Skeletal muscle tissue (tissue), 5 donors: ENCODE measurements at places on chromosomes 7 and 10. TPM values are rescaled to one million over a fixed set of nuclear protein-coding genes. Genes with fewer than 3 reads are reported as not detected.

ZNF488 gene
- 1.6 TPM for total RNA-seq

MPP7 gene
- 5.7 TPM for total RNA-seq

IQUB gene
- total RNA-seq, result 0.52 TPM

CTTNBP2 gene
- 1.6 TPM for total RNA-seq

MRM2 gene
- total RNA-seq, result 16.7 TPM

TNS3 gene
- total RNA-seq, result 33.4 TPM

RBM20 gene
- total RNA-seq, result 6.3 TPM

CFAP43 gene
- total RNA-seq, result 2.1 TPM

OR2A12 gene
- not detected for total RNA-seq

GGCT gene
- total RNA-seq, result 12.5 TPM

CPN1 gene
- total RNA-seq, result not detected

PAPSS2 gene
- total RNA-seq, result 8.9 TPM

KLF6 gene
- total RNA-seq, result 50.6 TPM

SNCG gene
- total RNA-seq, result 4.2 TPM

SFXN4 gene
- total RNA-seq, result 19.3 TPM

CNPY1 gene
- total RNA-seq, result 0.52 TPM

CDK14 gene
- total RNA-seq, result 25.1 TPM
